Cardiac atrium fibroblast (primary cell): ENCODE measurements at places on chromosomes 11 and 22. TPM values are rescaled to one million over a fixed set of nuclear protein-coding genes. Genes with fewer than 3 reads are reported as not detected.

Gene TREH
- total RNA-seq: not detected in 2 replicates

Gene MS4A15
- total RNA-seq: not detected in 2 replicates

Gene OR4D11
- total RNA-seq: not detected in 2 replicates

Gene OR8K3
- not detected in 2 replicates for total RNA-seq

Gene NAGA
- total RNA-seq: 22.6 and 24.6 TPM in 2 replicates

Gene MYRF
- total RNA-seq: 2.3 and 3.4 TPM in 2 replicates

Gene FZD4
- 22.8 and 23.8 TPM in 2 replicates for total RNA-seq

Gene NFAM1
- not detected in 2 replicates for total RNA-seq

Gene GRK3
- 0.54 and 7.6 TPM in 2 replicates for total RNA-seq

Gene MYOD1
- total RNA-seq: not detected in 2 replicates

Gene ARHGEF17
- total RNA-seq: 18.6 and 22.6 TPM in 2 replicates

Gene NEFH
- 0.81 and 2.3 TPM in 2 replicates for total RNA-seq

Gene RASGRP2
- 3.4 and 5.6 TPM in 2 replicates for total RNA-seq

Gene MS4A6A
- total RNA-seq: 1.6 TPM in 1 of 2 replicates, not detected in the other

Gene SCGB1D2
- total RNA-seq: not detected in 2 replicates

Gene SLC7A4
- total RNA-seq: not detected in 2 replicates

Gene MFNG
- total RNA-seq: 1.3 TPM in 1 of 2 replicates, not detected in the other

Gene THAP7
- total RNA-seq: 20.2 and 34.3 TPM in 2 replicates

Gene HBB
- not detected in 2 replicates for total RNA-seq

Gene P2RY6
- total RNA-seq: 1.1 TPM in 1 of 2 replicates, not detected in the other

Gene KRTAP5-11
- not detected in 2 replicates for total RNA-seq
